ENCODE measurements at places on chromosomes 4 and X.

- DNase-seq: no peak
Measured at GRCh38 chrX:133306316-133306715, 88.2 kb upstream of the TFDP3 start.

GRCh38 chr4:87838890-87839591, 6.3 kb downstream of the MEPE start:
- no peak for DNase-seq

DNA sequence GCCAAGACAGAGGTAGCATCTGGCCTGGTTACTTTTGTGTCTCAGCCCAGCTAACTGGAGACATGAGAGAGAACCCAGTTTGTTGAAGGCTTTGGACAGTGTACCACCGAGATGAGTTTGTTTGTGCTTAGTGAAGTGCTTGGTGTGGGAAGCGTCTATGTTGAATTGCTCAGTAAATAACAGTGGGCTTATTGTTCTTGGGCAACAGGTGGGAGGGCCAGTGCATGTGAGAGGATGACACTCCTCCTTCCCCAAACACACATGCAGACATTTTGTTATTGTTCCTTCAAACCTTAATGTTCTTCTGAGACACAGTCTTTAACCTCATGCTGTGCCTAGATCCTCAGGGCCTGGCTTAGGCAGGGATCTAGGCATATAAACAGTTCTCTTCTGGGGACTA, 39.7 kb downstream of the MSN start:
- no peak for DNase-seq

GRCh38 chrX:45774961-45775360, 574.3 kb upstream of the DIPK2B start:
- DNase-seq: no peak

DNA sequence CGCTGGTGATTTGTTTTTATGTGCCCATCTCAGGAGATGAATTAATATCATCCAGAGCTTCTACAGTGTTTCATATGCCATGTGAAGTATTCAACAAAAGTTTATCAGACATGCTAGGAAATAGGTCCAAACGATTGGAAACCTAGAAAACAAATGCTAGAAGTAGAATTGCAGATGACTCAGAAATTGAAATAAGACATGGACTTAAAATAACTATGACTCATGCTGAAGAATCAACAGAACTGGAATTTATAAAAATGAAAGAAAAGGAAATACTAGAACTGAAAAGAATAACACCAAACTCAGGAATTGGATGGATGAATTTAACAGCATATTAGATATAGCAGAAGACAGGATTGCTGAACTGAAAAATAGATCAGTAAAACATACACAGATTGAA, 172.7 kb upstream of the GIMD1 start:
- no peak for DNase-seq

DNA sequence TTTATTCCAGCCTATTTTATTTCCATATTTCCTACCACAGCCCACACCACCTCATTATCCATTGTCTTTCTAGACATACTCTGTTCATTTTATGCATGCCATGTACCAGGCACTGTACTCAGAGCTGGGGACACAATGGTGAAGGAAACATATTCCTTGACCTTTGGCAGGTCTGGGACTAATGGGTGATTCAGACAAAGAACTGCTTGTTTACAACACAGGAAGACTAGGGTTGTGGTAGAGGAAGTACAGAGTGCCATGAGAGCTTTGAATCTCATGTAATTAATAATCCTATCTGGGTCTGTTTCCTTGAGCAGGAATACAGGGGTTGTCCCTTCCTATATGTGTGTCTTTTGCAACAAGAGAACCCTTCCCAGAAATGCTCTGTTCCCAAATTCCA, 75.1 kb upstream of the NUDT10 start:
- no peak for DNase-seq

DNA sequence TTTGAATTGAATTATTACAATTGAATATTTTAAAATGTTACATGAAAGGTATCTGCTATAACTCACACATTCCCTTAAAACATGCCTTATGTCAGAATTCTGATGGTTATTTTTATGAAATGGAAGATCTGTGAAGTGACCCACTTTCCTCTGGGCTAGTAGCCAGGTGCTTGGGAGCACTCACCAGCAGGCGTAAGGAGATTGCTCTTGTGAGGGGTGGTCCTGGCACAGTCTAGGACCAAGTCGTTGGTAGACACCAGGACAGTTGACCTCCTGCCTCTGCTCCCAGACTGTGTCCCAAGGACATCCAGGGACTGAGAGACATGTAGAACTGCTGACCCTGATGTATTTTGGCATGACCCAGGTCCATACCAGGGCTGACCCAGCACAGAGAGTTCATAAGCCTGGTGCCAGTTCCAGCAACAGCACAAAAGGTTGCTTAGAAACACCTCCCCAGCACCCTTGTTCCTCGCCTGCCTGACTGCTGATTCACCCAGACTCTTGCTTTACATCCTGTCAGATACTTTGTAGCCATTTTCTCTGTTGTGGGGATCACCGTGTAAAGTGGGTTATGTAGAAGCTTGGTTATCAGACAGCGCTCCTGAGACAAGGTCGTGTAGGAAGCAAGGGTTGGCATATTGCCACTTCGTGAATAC, 48.5 kb downstream of the NELFA start:
- DNase-seq: no peak

- no peak for DNase-seq
Measured at GRCh38 chr4:183320211-183321059, at the start of gene CLDN22. Gene CLDN22, minus strand, starts transcription at chr4:183320276. Its CDS starts 58 bp downstream, at chr4:183320218.

- no peak for DNase-seq
Measured at GRCh38 chr4:71945791-71946190, 86.0 kb upstream of the NPFFR2 start.

- DNase-seq: no peak
Measured at GRCh38 chr4:15525080-15525479, 55.4 kb downstream of the CC2D2A start.

DNA sequence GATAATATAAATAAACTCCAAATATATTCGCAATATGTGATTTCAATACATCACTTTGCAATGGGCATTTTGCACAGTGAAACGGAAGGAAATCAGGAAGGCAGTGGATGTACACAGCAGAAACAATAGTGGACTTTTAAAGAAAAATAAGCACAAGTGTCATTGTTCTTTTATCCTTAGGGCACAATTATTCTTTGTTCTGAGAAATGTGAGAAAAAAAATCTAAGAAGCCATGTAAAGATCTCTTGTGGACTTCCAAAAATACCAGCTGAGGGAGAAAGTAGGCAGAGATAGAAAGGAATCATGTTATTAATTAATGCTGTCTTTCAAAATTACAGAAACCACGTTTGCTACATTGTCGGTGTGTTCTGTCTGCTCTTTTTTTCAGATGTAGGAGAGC, 17.6 kb upstream of the PRRG1 start:
- no peak for DNase-seq

- no peak for DNase-seq
Measured at GRCh38 chr4:56077676-56078075, 128.9 kb downstream of the CEP135 start.

DNA sequence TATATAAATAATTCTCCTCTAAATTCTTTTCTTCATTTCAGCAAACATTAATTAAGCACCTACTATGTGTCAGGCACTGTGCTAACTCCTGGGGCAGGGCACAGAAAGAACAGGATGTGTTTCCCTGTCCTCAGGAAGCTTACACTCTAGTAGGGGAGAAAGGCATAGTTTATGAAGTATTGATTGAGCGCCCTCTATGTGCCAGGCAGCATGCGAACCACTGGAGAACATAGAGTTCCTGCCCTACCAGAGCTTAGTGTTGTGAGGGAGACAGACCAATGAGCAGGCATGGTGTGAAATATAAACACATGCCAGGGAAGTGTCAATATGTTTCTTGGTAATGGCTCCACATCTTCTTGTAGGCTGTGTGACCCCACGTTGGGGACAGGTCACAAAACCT, 3.7 kb downstream of the ADGRG4 start:
- DNase-seq: no peak

- DNase-seq: no peak
Measured at GRCh38 chr4:16579866-16580265, 318.6 kb downstream of the LDB2 start.

DNA sequence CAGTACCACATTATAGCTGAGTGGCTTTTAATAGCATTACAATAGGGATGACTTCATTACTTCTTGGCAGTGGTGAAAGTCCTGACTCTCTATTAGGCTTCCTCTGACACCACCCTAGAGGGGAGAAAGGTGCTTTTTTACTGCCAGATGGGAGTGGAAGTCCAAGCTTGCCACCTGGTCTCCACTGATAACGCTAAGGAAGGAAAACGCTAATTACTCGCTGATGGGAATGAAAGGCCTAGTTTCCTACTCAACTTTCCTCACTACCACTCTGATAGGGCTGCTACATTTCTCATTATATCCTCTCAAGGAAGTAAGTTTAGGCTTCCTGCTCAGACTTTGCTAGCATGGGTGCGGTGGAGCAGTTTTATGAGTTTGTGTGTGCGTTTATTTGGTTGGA, 62.3 kb upstream of the PAGE3 start:
- DNase-seq: no peak

- no peak for DNase-seq
Measured at GRCh38 chr4:61773655-61774245, 573.6 kb downstream of the ADGRL3 start.

DNA sequence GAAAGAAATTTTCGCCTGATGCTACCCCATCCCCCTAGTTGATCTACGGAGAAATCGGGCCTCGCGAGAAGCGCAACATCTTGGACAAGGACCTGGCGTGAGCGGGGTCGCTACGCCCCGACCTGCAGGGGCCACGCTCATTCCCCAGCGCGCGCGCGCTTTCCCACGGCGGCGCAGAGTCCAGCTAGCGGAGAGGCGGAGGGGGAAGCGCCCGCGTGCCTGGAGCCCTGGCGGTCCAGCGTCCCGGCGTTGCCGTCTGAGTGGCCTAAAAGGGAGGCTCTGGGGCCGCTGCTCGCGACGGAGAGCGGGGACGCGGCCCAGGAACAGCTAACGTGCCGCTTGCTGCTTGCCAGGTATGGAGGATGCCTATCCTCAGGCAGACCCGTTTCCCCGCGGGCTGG, 6.0 kb upstream of the SOX3 start:
- no peak for DNase-seq

DNA sequence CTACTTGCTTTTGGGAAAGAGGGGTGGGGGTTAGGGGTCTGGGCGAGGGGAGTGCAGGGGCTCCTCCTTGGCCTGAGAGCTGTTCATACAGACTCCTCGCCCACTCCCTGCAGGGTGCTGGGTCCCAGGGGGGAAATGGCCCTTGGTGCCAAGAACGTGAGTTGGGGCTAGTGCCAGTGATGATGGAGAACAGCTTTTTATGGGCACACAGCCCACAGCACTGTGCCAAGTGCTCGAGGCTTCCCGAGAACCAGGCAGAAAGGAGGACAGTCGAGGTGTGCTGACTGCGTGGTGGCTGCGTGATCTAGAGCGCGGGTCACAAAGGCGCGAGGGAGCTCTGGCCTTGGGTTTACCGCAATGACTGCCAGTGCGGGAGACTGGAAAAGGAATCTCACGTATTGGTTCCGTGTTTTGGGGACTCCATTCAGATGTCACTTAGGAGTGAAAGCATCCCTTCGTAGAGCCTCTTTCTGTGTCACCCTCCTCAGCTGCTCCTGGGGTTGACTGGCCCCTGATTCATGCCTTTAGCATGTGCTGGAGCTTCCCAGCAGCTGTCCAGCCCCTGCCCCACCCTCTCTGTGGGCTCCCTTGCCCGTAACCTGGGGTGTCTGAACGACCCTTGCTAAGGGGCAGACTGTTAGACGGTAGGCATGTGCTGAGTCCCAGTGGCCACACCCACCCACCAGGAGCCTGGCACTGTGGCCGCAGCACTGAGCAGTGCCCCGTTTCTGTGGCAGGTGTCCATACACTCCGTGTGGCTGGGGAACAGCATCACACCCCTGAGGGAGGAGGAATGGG, 20.9 kb upstream of the MSANTD1 start:
- DNase-seq: no peak

DNA sequence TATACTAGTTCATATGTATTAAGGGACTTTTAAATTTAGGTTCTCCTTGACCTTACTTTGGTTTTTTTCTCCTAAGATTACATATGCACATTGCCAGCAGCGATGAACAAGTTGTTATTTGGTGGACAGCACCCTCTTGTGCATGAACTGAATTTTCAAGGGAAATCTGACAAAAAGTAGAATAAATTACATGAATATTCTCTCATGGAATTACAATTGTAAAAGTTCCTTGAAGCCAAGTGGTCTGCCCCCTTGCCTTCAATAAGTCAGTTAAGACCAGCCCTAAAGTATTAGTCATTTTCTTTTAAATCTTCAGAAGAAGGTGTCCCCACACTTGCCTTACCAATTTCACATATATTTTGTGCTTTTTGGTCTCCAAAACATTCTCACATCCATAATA, 30.7 kb upstream of the SMARCA5 start:
- no peak for DNase-seq

- DNase-seq: no peak
Measured at GRCh38 chr4:107780665-107781064, 44.1 kb upstream of the SGMS2 start.

DNA sequence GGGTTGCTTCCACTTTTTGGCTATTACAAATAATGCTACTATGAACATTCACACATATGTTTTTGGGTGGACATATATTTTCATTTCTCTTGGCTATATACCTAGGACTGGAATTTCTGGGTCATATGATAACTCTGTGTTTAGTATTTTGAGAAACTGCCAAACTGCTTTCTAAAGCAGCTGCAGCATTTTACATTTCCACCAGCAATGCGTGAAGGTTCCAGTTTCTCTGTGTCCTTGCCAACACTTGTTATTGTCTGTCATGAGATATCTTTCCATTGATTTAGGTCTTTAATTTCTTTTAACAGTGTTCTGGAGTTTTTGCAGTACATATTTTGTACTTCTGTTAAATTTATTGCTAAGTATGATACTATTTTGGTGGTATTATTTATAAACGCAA, 48.3 kb downstream of the CLCN5 start:
- no peak for DNase-seq

DNA sequence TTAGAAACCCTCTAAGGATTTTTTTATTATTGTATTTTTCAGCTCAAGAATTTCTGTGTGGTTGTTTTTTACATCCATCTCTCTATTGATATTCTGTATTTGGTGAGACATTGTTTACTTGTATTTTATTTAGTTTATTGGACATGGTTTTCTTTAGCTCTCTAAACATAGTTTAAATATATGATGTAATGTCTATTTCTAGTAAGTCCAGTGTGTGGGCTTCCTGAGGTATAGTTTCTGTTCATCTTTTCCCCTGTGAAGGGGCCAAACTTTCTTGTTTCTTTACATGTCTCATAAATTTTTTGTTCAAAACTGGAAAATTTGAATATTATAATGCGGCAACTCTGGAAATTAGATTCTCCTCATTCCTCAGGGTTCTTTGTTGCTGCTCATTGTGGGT, 28.2 kb upstream of the ATRX start:
- DNase-seq: no peak

GRCh38 chr4:61827907-61828391, 627.8 kb downstream of the ADGRL3 start:
- no peak for DNase-seq

GRCh38 chr4:81531410-81531809, 59.7 kb upstream of the RASGEF1B start:
- no peak for DNase-seq
